Stimulated activated CD8-positive, alpha-beta memory T cell treated with anti-CD3 and anti-CD28 coated beads, Interleukin-4, amount 100 ng/mL, for 1 hour (primary cell): ENCODE measurements at places on chromosomes 7 and 10.
A peak's percentile ranks its signal among the peaks of the same experiment; 100 is the strongest.

- DNase-seq: no peak
Measured at GRCh38 chr10:96421995-96422394, 63.2 kb upstream of the OPALIN start.

- DNase-seq: no peak
Measured at GRCh38 chr7:120171406-120171805, 101.6 kb upstream of the KCND2 start.

GRCh38 chr10:96964131-96964530 is 132.0 kb downstream of the LCOR start:
- DNase-seq: no peak

- DNase-seq: no peak
Measured at GRCh38 chr7:112500619-112501018, 19.8 kb downstream of the LSMEM1 start.

- DNase-seq: no peak
Measured at GRCh38 chr10:95303950-95304349, 13.1 kb upstream of the PDLIM1 start.

GRCh38 chr10:17547060-17547459 is 70.1 kb downstream of the HACD1 start:
- DNase-seq: no peak

DNA sequence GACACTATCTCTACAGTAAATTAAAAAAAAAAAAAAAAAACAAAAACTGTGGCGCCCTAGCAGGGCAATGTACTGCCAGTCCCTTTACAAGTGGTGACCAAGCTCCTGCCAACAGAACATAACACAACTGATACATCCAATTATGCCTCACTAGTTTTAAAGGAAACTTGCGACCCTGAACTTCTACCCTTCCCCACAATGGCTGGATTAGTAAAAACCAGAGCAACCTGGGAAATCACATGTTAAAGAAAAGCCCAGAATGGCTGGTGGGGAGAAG is 16.5 kb downstream of the ATE1 start:
- no peak for DNase-seq

GRCh38 chr10:10327934-10328333 is 689.7 kb upstream of the CELF2 start:
- no peak for DNase-seq

DNA sequence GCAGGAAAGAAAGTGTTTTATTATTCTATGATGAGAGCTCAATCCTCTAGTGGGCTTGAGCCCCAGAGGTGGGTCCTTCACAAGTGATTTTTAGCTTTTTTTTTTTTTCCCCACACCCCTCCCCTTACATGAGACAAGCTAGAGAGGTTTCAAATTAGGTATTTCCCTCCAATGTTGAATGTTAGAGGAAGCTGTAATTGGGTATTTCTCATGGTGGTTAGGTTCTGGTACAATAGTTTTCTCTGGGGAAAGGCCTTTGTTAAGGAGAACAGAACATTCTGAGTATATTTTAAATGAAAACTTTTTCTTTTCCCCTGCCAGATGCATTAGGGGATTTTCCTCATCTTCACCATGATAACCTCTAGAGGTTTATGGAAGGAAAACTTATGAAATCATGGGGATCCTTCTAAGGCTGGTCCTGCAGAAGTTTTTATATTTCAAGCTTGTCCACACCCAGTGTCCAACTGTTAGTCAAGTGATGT is 1039.7 kb downstream of the NRG3 start:
- DNase-seq: no peak

DNA sequence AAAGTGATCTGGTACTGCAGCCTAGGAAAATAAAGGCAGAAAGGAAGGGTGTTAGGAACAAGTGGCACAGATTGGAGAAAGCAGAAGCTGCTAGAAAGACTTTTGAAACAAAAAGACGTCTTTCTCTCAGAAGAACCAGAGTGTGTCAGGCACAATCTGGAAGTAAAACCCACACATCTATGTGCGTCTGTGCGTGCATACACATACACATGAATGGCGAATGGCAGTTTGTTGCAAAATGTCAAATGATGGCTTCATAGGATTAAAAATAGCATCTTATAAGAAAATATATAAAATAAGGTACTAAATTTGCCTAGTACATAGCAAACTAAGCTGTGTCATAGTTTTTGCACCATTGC is 246.3 kb downstream of the CDK14 start:
- no peak for DNase-seq

DNA sequence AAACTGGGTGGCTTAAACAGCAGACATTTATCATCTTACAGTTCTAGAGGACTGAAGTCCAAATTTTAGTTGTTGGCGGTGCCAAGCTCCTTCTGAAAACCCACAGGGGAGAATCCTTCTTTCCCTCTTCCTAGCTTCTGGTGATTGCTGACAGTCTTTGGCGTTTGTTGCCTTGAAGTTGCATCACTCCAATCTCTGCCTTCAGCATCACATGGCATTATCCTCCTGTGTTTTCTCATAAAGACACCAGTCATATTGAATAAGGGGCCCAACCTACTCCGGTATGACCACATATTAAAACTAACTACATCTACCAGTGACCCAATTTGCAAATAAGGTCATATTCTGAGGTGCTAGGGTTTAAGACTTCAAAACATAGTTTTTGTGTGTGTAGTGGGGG is 472.1 kb upstream of the IGFBP3 start:
- DNase-seq: no peak

DNA sequence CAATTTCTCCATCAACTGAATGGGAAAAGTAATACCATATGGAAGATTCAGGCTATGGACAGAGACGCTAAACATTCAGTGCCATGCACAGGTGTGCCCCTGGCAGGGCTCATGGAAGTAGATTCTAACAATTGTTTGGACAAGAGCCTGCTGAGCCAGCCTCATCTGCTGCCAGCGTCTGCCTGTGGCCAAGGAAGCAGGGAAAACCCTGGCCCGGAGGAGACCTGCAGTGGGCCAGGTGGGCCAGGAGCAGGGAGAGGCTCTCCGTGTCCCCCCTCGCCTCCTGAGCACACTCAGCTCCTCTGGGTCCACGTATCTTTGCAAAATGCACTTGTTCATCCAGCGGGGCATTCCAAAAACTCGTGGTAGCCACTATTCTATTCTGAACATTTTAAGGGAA is 130.1 kb downstream of the TCERG1L start:
- DNase-seq: no peak

DNA sequence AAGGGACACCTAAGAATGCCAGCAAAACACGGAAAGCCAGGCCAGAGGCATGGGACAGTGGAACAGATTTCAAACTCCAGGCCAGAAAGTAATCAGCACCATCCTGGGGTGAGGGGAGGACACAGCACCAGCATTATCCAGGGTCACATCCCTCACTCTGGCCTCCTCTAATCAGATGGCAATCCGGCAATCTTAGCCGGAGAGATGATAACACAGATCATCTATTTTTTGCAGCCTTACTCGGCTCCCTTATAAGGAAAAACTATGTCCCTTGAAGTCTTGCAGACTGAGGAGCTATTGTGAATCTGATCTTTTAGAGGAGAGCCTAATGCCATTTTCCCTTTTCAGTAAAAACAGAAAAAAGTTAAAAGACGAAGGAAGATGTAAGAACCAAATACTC is 16.5 kb downstream of the TRIL start:
- DNase-seq: no peak

- peak; percentile 23 for DNase-seq
Measured at GRCh38 chr10:31101123-31101522, 69.5 kb upstream of the ZNF438 start.

DNA sequence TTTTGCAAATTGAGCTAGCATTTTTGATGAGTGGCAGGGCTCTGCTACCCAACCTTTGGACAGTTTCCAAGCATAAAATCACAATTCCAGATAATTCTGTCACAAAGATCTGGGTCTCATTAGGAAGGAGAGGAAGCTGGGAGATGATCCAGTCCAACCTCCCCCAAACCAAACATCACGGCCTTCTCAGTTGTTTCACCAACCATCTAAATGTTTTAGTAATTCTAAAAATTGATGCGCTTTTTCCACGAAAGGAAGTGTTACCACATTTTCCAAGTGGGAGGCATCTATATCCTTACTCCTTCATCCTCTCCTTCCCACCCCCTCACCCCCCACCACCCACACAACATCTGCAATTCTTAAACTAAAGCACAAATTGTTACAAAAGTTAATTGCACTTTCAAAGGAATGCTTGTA is 108.3 kb downstream of the EGFR start:
- no peak for DNase-seq

DNA sequence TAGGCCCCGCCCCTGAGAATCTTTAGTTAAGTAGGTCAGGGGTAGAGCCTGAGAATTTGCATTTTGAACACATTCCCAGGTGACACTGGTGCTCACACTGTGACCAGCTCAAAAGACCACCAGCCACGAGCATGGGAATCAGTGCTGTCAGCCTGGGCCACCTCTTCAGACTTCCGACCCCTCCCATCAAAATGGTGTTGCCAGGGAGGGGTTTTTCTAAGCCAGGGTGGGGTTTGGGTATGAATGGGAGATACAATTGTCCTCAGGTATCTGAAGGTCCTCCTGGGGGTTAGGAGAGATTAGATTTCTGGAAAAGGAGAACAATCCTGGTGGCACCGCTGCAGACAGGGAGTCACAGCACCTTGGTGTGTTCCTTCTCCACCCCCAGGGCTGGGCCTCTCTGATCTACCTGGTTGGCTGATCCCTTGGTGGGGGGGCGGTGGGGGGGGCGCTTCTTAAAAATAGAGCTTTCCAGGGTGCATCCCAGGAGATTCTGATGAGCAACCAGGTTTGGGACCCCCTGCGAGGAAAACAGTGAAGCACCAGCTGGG is 111.5 kb upstream of the ANLN start:
- no peak for DNase-seq

- DNase-seq: no peak
Measured at GRCh38 chr10:86671419-86671818, 3.1 kb downstream of the LDB3 start.

DNA sequence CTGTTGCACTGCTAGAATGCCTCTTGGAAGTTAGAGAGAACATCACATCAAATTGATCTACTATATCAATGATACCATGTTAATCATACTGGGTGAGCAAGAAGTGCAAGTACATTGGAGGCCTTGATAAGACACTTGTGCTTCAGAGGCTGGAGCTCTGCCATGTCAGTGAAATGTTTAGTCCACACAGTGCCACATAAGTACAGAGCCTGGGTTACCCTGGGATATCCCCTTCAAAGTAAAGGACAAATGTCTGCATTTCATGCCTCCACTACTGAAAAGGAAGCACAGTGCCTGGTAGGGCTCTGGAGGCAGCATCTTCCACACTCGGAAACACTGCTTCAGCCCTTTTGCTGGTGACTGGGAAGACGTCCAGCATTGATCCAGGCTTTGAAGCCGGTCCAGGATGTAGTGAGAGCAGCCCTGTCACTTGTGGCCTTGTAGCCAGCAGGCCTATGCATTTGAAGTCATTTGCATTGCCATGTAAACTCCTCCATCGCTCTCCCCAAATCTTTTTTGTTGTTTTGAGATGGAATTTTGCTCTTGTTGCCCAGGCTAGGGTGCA is 15.7 kb upstream of the STN1 start:
- no peak for DNase-seq

DNA sequence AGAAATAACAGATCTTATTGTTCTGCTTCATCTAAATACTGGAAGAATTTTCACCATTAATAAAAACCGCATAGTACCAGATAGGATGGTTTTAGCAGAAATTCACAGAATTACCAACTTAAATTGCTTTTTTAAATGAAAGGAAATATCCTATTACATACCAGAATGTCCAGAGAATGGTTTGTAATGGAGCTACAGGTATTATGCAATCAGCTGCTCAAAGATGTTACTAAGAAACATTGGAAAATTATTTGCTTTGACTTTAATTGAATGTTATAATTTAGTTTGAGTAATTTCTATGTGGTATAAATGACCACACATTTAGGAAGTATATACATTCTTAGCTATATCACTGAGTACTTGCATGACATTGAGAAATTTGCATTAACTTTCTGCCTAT is 338.3 kb downstream of the ETV1 start:
- DNase-seq: no peak

GRCh38 chr10:96415891-96416554 is 57.2 kb upstream of the OPALIN start:
- no peak for DNase-seq

DNA sequence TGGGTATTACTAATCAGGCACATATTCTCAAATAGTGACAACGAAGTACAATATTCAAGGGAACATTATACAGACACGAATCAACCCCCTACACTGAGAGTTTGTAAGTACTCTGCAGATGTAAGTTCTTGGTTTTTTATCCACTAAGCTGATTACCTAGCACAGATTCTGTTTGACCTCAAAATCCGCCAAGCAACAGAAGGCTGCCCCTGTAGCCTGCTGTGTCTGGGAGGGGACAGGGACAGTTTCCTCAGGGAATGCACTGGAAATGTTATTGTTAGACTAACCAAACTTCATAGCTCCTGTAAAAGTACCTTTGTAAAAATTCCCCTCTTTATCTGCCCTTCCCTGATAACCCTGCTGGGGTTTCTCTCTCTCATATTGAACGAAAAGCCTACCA is 45.2 kb upstream of the ZRANB1 start:
- no peak for DNase-seq

DNA sequence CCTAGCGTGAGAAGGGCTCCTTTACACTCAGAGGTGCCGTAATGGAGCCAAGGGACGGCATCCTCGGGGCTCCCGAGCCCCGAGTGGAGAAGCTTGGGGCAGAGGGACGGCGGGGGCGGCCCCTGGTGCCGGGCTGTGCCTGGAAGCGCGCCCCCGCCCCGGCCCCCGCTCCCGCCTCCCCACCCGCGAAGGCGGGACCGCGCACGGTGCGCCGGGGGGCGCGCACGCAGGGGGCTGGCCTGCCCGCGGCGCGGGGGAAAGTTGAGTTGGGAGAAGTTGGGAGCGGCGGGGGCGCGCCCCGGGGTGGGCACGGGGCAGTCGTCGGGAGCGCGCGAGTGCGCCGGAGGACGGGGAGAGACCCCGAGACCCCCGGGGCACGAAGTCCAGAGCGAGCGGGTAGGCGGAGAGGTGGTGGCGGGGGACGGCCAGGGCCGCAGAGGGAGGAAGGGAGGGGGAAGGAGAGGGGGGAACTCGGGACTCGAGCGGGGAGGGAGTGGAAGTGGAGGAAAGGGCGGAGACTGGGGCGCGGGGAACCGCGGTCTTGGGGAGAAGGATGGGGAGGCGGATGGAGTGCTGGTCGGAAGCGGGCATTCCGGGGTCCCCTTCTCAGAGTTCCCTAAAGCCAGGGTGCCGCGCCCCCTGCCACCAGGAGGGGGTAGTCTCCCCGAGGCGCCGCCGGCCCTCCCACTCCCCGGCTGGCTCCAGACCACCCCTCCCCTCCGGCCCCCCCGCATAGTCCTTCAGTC is at the start of gene SLC4A2:
SLC4A2 (plus strand) TSS at position 223 of the 746 bp plus-strand sequence. CDS start 2,399 bp downstream, outside the sequence.
- no peak for DNase-seq

DNA sequence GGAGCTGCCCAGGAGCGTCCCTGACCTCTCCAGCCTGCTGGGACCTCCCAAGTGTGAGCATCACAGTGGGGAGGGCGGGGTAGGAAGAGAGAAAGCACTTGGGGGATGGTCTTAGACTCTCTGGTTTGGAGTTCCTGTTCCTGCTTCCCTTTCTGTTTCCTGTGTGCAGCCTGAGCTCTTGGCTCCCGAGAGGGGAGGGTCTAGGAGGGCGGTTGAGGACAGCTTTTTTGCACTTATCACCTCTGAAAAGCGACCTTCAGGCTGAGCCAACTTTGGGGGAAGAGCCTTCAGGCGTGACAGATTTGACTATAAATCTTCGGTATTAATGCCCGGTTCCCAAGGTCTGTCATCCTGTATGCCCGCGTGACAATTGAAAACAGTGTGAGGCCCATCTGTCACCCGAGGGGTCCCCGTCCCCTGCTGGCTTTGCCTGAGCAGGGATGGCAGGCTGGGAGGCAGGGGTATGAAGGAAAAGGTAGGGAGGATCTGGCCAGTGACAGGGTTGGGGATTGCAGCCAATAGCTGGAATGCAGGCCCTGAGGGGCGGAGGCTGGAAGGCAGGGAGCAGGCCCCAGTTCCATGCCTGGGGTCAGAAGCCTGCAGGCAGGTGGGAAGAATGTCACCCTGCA is 78.6 kb downstream of the CDH23 start:
- no peak for DNase-seq

GRCh38 chr10:31383810-31384588 is 65.0 kb downstream of the ZEB1 start:
- DNase-seq: no peak
